NCI-H2081 treated with DMSO at 0.1 percent for 48 hours (cell line): ENCODE measurements at places on chromosomes 12 and 14.

DNA sequence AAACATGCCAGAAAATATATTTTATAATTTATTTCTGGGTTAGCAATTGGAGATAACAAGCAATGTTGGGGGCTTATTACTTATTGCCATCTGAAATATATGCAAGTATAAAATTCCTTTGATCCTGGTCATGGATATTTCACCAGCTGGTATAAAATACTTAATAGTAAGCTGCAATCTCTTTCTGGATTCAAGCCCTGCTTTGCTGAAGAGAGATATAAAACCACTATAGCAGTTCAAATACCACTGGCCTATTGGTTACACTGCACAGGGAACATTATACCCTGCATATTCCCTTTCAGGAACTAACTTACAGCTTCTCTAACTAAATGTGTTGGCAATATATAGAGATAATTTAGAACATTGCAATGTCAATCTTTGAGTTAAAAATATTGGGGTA lies 546.2 kb upstream of the ATP2B1 start:
- no peak for DNase-seq

DNA sequence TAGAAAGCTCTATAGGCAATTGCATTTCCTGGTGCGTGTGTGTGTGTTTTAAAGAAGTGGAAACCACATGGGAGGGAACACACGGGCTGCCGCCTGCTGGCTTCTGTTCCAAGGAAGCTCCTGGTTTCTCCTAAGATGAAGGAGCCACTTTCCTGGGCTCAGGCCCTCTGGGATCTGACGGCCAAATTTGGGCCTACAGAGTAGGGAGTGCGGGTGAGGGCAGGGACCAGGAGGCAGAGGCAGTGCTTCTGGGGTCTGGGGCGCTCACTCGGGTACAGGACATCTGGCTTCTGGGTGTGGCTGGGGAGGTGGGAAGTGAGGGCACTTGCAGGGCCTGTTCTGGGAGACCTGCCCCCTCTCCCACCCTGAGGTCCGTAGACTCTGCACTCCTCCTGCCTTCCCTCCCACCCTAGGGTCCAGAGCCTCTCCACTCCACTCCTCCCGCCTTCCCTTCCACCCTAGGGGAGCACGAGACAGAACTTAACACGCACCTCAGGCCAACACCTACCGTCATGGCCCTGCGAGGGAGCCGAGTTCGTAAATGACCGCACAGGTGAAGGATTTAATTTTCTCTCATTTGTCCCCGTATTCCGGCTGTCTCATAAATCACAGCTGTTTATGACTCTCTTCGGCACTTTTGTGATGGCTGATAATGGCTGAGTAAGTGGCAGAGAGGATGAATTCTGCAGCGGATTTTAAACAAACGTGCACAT lies 127.7 kb downstream of the KIF26A start:
- DNase-seq: no peak

- DNase-seq: no peak
These were observed 10.1 kb downstream of the SHMT2 start for GRCh38 chr12:57239587-57240065.

DNA sequence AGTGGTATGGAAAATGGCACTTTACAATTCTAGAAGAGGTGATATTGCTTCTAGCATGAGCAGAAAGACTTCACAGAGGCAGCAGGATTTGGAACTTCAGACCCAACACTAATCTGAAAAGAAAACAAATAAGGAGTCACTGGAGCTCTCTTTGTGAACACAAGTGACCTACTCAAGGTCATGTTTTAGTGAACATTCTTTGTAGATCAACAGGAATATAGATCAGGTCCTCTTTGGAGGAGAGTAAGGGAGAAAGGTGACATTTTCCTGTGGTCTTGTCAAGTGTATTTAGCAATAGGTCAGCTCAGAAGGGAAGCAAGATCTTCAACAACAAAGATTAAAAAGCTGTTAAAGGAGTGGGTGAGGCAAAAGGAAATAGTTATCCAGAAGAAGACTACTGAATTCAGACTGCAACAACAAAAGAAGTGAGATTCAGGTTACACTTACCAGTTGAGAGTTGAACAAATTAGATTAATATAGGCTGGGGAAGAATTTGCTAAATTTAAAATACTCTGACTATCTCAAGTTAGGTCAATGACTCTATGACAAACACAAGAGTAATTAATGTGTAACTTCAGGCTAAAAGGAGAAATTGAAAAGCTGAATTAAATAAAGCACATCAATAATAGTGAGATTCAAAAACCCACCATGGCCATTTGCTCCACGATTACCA lies 528.2 kb downstream of the RPS29 start:
- no peak for DNase-seq

DNA sequence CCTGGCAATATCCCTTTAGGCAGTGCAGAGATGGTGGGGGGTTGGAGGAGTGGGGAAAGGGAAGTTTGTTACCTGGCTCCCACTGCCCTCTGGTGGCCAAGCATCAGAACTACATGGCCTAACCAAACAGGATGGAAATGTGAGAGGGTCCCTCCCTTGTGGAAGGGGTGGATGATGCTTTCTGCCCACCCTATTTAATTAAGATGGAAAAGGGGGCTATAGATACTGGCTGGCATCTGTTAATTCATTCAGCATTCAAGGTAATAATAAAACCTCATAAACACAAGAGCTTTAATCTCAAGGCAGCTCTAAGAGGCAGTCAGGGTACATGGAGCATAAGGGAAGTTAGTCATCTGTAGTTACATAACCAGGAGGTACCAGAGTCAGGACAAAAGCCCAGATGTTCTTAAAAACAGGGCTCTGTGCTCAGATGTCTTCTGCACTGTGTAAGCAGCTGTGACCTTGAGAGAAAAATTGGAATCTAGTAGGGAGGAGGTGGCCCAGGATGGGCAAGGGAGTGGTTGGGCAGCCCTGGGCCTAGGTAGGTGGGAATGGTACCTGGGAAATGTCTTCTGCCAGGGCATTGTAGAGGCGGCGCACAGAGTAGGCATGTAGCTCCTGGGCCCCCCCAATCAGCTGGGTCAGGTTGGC lies 4.6 kb downstream of the AP1G2 start:
- DNase-seq: no peak

- no peak for DNase-seq
These were observed 8.5 kb upstream of the KRT75 start for GRCh38 chr12:52442600-52443061.

GRCh38 chr12:49665384-49665783 lies 41.8 kb downstream of the FMNL3 start:
- no peak for DNase-seq

DNA sequence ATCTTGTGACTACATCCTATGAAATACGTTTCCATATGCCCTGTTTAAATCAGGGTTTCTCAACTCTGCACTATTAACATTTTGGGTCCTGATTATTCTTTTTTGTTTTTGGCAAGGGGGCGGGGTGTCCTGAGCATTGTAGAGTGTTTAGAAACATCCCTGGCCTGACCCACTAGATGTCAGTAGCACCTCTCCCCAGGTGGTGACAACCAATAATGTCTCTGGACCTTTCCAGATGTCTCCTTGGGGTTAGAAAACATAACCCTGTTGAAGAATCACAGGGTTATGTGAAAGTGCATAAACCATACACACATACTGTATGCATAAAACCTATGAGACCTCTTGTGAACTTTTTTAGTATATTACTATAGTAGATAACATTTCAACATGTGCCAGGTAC lies 1.4 kb downstream of the ACAD10 start:
- DNase-seq: no peak

DNA sequence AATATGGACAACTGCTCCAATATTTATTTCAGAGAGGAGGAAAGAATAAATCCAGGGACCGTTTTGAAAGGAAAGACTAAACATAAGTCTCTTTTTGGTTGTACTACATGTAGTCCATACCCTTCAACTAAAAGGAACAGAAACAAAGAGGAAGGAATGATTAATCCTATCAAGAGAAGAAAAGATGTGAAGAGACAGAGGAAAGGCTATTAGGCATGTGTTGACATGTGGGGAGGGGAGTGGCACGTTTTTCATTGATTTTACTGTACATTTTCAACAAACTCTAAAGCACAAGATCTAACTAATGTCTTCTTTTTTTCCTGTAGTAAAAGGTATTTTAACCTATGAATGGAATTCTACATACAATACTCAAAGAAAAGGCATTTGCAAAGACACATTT lies 85.6 kb downstream of the NAV3 start:
- DNase-seq: no peak
